Activated CD4-positive, CD25-positive, alpha-beta regulatory T cell treated with anti-CD3 and anti-CD28 coated beads, Interleukin-2, amount 50 U/mL, for 24 hours (primary cell): ENCODE measurements at places on chromosomes 3 and 15.

DNA sequence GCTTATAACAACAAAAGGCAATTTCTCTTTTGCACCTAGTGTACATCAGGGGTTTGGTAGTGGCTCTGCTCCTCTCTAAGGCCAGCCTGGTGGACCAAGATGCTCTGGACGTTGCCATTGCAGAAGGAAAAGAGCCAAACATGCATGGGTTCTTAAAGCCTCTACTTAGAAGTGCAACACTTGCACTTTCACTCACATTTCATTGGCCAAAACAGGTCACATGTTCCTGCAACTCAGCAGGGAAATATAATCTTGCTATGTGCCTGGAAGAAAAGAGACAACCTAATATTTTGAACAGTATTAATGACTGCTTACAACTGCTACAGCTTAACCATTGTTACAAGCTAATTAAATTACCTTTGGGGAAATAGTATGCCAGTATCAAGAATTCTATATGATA lies 182.9 kb downstream of the IL5RA start:
- ATAC-seq, result no peak

- ATAC-seq, result no peak
Measured at GRCh38 chr15:72915843-72916242, 132.3 kb upstream of the ADPGK start.

GRCh38 chr3:189172668-189173419 lies 1.1 kb downstream of the TPRG1 start:
- peak; percentile 69 for ATAC-seq

- peak; percentile 94 for ATAC-seq
Measured at GRCh38 chr3:187130346-187131066, 8.8 kb downstream of the RPL39L start.

DNA sequence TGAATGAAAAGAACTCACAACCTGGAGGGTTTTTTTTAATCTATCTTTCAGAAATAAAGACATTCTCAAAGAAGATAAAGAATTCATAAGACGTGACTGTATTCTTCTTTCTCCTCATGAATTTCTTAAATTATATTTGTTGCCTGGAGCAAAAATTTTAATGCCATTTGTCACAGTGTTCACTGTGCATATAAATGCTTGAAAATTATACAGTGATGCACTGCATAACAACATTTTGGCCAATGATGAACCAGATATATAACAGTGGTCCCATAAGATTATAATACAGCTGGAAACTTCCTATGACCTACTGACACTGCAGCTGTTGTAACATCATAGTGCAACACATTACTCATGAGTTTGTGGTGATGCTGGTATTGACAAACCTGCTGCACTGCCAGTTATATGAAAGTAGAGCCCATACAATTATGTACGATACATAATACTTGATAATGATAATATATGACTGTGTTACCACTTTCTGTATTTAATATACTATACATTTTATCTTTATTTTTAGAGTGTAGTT lies 67.3 kb downstream of the P2RY1 start:
- ATAC-seq, result no peak

DNA sequence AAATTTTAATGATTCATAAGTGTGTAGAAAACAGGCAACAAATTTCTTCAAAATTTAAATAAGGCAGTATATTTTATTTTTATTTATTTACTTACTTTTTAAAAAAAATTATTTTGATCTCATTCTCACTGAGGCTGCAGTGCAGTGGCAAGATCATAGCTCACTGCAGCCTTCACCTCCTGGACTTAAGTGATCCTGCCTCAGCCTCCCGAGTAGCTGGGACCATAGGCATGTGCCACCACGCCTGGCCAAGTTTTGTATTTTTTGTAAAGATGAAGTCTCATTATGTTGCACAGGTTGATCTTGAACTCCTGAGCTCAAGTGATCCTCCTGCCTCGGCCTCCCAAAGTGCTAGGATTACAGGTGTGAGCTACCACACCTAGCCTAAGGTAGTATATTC lies 61.2 kb upstream of the XRN1 start:
- ATAC-seq, result no peak

DNA sequence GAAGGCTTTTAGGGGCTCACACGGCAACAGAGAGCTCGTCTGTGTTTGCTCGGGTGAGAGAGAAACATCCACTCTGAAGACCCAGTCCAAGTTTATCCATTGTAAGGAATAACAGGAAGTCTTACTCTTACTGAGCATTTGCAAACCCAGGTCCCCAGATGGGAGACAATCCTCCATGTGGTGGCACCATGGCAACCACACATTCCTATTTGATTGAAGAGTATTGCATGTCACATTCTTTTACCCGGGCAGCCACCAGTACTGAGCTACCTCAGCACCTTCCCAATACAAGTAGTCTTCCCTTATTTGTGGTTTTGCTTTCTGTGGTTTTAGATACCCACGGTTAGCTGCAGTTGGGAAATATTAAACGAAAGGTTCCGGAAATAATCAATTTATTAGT lies 302.9 kb upstream of the RASGRP1 start:
- no peak for ATAC-seq

GRCh38 chr15:100733101-100733842 lies 130.9 kb downstream of the ASB7 start:
- no peak for ATAC-seq

GRCh38 chr3:170420307-170420821 lies 1.7 kb downstream of the CLDN11 start:
- no peak for ATAC-seq

GRCh38 chr3:120461416-120461815 lies 10.6 kb upstream of the FSTL1 start:
- ATAC-seq, result no peak
